Activated naive CD4-positive, alpha-beta T cell treated with Interleukin-2 at 50 U/mL for 16 hours (primary cell): ENCODE measurements at places on chromosomes 12 and 14.

- DNase-seq, result no peak
Measured at GRCh38 chr12:42728770-42729534, 139.4 kb upstream of the PRICKLE1 start.

GRCh38 chr14:52412426-52412825 lies 98.3 kb downstream of the PTGER2 start:
- no peak for DNase-seq

DNA sequence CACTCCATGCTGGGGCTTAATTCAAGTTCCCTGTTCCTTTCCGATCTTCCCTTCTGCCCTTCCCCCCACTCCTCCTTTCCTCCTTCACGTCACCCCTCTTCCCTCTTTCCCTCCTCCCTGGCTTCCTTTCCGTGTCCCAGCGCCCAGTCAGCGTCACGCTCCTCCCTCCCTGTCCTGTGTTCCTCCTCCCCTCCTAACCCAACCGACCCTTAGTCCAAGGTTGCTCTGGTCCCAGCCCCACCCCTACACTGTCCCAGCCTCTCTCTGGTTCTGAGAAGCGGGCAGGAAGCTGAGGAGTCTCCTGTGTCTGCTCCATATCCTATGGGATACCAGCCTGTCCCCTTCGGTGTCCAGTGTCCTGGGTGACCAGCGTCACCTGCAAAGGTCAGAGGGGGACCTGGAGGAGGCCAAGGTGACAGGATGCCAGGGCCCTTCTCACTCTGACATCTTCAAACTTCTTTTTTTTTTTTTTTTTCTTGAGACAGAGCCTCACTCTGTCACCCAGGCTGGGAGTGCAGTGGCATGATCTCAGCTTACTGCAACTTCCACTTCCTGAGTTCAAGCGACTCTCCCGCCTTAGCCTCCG lies 56.2 kb upstream of the TSPAN9 start:
- no peak for DNase-seq

GRCh38 chr12:81942594-81942993 lies 183.4 kb upstream of the PPFIA2 start:
- DNase-seq, result no peak

DNA sequence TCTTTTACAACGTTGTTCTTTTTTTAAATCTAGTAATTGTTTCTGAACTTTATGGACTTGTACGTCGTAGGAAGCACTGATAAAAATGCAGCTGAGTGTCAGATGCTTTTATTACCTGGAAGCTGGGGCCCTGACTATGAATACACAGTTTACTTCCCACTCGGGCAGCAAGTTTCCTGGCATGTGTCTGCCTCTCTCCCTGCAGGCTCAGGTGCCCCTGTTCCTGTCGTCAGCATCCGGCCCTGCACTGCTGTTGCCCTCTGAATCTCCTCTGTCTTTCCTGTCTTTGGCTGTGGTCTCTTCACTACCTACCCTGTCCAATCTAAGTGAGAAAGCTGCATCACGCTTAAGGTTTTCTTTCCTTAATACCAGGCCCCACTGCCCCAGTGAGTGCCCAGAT lies 75.8 kb downstream of the PELI2 start:
- no peak for DNase-seq

- DNase-seq, result no peak
Measured at GRCh38 chr12:95083938-95084337, 10.5 kb upstream of the NR2C1 start.

- DNase-seq, result no peak
Measured at GRCh38 chr12:46629331-46630229, 196.2 kb downstream of the SLC38A4 start.

DNA sequence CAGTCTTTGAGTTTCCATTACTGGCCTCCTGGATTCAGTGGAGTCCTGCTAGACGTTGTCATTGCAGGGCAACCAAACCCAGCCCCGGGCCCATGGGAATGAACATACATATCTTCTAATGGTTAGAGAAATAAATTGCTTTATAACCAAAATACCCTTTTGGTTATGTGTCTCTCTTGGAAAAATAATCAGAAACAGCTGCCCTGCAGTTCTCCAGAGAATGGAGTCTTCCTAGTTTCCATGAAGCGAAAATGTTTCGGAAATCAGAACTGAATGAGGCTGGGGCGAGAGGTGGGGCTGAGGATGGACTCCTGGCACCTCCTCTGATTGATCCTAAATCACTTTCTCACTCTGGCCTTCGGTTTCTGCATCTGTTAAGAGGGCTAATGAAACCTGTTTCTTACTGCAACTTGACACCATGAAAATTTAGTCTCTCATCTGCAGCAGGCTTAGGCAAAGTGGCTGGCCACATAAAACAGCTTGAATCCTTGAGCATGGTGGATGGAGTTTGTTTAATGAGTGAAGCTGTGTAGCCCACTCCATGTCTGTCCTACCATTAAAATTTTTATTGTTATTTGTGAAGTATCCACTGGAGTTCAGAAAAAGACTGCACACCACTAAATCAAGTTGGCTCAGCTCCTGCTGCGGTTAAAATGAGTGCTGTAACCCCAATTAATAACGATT lies 198.9 kb downstream of the CACNA1C start:
- DNase-seq, result no peak

- peak; percentile 39 for DNase-seq
Measured at GRCh38 chr14:78959674-78960264, 789.6 kb downstream of the NRXN3 start.

- DNase-seq, result no peak
Measured at GRCh38 chr12:110001596-110001995, 2.4 kb downstream of the ANKRD13A start.

DNA sequence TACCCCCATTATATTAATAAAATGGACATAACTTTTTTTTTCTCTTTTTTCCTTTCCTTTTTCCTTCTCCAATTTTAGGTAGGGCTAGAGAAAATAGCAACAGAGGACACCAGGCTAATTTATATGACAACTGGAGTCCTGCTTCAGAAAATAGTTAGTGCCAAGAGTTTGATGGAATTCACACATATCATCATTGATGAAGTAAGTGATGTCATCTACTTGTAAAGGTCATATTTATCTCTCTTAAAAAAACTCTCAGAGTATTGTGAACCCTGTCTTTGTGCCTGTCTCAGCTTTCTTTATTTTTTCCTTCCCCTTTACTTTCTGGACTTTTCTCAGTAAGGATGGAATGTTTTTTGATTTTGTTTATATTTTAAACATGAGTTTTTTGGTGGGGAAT lies 24.3 kb upstream of the RD3L start:
- DNase-seq, result no peak

DNA sequence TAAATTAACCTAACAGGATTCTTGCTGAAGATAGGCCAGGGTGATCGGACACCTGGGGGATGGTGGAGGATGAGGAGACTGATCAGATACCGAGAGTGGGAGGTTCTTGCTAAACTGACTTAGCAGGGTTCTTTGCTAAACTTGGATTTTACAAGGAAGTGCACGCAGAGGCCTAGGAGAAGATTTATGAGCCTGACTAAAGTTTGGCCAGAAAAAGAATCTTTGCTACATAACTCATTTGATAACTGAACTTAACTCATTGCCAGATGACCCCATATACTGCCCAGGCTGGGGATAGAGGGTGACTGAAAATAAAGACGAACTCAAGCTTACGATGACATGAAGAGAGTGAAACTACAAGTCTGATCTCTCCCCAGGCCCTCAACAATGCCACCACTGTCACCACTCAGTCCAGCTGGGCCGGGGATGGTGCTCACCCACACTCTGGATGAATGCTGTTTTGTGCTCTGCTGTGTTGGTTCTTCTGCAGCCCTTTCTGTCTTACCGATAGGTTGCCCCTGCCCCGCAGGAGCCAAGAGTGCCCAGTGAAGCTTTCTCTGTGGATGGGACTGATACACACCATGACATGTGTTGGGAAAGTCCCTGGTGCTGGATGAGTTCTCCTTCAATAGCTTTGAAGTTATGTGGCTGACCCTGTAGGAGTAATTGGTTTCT lies 29.0 kb downstream of the PPFIBP1 start:
- no peak for DNase-seq

- DNase-seq, result no peak
Measured at GRCh38 chr14:105244334-105244733, 4.0 kb upstream of the BTBD6 start.
